Dermis microvascular lymphatic vessel endothelial cell (primary cell): ENCODE measurements at places on chromosomes 4 and X. TPM values are rescaled to one million over a fixed set of nuclear protein-coding genes. Genes with fewer than 3 reads are reported as not detected.
A peak's percentile ranks its signal among the peaks of the same experiment; 100 is the strongest.

The PCYT1B gene
- total RNA-seq: under 0.01 TPM in 1 of 2 replicates, not detected in the other

The GPC3 gene
- not detected in 2 replicates for total RNA-seq

The NSG1 gene
- total RNA-seq: 0.13 and 0.39 TPM in 2 replicates

GRCh38 chr4:146795711-146796110, 150.0 kb downstream of the TTC29 start:
- no peak for DNase-seq

GRCh38 chr4:7415927-7416686, 18.6 kb downstream of the PSAPL1 start:
- DNase-seq: no peak

DNA sequence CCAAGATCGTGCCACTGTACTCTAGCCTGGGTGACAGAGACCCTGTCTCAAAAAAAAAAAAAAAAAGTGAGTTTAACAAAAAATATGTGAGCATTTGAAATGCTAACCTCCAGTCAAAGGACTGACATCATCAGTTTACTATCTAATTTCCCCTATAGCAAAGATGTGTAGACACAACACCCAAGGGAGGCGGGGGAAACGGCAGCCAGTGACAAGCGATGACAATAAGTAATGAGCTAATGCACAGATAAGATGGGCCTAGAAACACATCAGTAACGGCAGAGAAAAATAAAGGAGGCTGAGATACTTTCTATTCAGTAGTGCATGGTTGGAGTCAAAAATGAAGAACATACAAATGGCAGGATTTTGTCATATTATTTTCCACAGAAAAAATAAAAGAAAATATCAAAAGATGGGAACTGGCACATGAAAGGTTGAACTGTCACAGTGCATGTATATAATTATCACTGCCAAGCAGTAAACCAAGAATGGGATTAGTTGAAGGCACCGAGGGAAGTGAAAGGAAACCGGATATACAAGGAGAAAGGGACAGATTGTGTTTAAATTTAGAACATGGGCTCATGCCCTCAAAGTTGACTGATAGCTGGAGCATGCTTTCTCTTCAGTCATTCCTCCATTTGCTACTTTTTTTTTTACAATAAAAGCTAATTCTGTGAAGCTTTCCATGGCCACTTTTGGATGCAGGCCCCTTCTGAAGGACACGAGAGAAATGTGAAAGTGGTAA, 41.8 kb downstream of the IGFBP7 start:
- DNase-seq: no peak

DNA sequence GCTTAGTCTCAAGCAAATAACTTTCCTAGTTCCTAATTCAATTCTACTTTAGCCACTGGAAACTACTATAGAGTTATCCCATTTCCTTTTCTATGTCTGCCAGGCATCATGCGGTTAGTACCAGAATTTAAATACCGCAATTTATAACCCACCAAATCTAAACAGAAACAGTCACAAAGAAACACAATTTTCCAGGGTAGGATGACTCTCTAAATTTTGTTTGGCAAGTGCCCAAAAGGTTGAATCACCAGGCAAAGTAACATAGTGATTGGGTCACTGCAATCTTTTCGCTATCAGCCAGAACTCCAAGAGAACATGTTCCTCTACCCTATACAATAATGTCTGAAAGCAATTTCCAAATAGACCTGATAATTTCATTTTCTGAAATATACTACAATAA, 240.2 kb upstream of the GRIA3 start:
- DNase-seq: no peak

DNA sequence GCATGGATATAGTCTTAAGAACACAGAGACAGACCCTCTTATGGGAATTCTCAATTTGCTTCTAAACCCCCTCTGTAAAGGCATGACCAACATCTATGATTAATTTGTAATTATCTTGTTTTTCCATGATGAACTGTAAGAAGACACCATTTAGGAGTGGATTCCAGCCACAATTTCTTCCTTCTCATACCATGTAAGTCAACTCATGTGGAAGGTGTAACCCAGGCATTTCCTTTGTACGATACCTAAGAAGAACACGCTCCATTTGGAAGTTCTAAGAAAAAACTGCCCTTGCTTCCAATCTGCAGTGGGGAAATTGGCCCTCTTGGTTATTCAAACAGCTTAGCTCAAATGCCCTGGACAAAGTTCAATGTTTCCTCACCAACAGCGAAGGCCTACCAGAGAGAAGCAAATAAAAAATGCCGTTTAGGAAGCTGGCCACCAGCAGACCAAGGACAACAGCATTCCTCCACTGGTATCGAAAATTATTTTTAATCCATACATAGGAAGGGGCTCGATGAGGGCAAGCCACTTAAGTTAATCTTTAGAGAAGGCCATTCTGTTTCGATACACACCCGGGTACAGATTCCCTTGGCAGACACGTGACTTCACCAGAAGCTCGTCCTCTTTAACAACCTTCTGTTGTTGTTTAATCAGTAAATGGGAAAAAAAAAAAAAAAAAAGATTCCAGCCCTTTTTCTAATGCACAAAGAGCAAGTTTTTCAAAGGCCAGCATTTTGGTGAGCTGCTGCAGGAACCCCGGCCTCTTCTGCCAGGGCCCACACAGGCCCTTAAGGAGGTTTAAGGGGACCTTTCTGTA, 2.6 kb downstream of the DHRSX start:
- no peak for DNase-seq

- DNase-seq: no peak
These were observed 3.9 kb upstream of the CDK16 start for GRCh38 chrX:47214435-47215077.

DNA sequence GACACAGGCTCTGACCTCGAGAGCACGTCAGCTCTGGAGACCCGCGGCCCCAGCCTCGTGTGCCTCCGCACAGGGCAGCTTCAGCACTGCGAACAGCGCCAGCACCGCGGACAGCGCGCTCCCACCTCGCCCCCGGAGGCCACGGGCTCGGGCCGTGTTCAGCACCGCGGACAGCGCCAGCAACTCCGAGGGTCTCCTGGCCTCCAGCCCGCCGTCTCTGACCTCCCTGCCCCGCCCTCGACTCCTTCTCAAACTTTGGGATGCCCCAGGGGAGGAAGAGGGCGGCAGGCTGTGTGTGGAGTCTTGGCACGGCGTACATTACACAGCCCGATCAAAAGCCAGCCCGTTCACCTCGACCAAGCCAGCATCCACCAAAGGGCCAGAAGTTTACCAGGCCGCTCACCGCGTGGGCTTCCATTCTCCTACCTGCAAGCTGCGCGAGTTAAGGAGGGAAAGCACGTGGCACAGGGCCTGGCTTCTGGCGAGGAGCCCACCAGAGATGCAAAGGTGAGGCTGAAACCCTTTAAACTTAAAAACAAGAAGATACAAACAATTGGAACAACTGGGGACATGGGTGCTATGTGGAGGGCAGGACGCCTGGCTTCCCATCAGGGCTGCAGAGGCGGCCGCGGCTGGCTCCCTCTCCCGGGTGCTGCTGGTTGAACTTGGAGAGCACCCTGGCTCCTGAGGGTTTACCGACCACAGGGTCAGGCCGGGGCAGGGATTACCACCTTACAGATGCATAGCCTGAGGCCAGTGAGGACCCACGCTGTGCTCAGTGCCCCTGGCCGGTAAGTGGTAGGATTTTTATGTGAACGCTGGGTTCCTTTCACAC, 4.5 kb upstream of the NKX1-1 start:
- peak; percentile 59 for DNase-seq

- no peak for DNase-seq
These were observed 21.3 kb upstream of the SOX3 start for GRCh38 chrX:140526171-140526570.

GRCh38 chrX:81348388-81348787, 146.5 kb downstream of the SH3BGRL start:
- no peak for DNase-seq

DNA sequence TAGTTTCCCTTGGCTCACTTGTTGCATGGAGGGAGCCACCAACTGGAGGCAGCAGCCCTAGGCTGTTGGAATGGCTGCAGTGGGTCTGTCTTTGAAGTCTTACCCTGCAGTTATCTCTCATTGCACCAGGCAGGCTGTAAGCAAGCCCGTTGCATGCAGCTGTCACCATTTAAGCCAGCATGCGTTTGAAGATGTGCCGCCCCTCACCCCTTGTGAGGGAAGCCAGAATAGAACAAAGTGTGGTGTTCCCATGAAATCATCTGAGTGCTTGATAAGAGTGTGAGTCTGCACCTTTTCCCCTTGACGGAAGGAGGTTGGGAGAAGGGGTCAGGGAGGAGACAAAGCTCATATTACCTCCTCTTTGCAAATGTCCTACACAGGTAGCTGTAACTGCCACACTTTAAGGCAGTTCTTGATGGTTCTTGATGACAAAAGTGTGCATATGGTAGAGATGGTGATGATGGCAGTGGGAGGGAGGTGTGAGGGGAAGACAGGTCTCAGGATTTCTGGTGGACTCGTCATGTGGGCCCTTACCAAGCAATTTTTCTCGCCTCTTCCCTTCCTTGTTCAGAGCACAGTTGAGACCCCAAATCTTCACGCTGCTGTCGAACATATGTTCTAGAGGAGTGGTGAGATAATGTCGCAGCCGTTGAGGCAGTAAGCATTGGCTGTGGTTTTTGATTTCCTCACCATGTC, 191.4 kb upstream of the LEF1 start:
- no peak for DNase-seq

DNA sequence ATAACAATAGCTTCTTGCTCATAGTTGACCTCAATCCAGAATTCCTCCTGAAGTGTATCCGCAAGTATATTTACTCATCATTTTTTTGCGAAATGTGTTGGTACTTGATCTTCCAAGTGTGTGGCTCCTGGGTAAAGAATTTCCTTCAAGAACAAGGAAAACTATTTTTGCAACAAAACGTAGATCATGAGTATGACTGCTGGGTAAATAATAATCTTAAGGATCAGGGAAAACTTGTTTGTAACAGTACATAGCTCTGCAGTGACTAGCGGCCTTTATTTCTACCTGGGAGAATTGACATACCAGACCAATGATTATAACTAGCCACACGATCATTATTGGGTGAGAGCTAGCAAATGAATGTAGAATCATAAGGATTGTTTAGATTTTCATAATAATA, 1311.7 kb downstream of the ARAP2 start:
- DNase-seq: no peak
